ENCODE measurements at places on chromosomes 4 and X.

- peak; percentile 28 for DNase-seq
Observed at GRCh38 chrX:20263474-20263873, 3.2 kb downstream of the RPS6KA3 start.

GRCh38 chr4:186898367-186898766, 174.7 kb upstream of the FAT1 start:
- DNase-seq = no peak

GRCh38 chr4:109410226-109410625, 23.4 kb upstream of the SEC24B start:
- DNase-seq = no peak

- no peak for DNase-seq
Observed at GRCh38 chr4:184439856-184440594, 34.3 kb downstream of the IRF2 start.

DNA sequence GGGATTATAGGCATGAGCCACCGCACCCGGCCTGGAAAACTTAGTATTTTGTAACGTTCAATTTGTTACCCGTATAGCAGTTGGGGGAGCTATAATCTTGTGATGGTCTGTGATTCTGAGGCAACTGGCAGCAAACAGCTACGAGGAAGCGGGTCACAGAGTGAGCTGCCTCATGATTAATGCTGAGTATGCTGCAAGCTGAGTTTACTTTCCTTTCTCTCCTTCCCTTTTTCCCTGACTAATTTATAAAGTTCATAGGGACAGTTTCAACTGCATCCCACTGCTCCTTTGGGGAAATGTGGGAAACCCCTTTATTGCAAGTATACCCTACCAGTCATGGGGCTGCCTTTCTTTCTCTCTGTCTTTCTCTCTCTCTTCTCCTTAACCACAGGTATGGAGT, 17.7 kb upstream of the ELOVL6 start:
- DNase-seq = no peak

- no peak for DNase-seq
Observed at GRCh38 chr4:88327665-88328064, 43.3 kb upstream of the PPM1K start.

- peak; percentile 11 for DNase-seq
Observed at GRCh38 chr4:129043523-129043922, 49.8 kb downstream of the SCLT1 start.

DNA sequence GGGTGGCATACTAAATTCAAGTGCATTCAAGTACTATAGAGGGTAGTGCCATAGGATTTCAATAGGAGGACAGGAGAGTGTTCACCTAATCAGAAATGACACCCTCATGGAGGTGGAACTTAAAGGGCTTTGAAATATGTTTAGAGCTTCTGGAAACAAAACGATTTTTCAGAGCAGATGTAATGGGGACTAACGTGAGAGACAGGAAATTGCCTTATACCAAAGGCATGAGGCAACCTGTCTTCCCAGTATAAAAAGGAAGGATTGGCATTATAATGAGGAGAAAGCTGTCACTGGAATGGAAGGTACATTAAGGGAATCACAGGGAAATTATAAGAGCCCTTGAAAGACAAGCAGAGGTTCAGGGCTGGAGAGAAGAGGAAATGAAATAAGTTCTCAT, 116.3 kb upstream of the PNPLA4 start:
- no peak for DNase-seq

DNA sequence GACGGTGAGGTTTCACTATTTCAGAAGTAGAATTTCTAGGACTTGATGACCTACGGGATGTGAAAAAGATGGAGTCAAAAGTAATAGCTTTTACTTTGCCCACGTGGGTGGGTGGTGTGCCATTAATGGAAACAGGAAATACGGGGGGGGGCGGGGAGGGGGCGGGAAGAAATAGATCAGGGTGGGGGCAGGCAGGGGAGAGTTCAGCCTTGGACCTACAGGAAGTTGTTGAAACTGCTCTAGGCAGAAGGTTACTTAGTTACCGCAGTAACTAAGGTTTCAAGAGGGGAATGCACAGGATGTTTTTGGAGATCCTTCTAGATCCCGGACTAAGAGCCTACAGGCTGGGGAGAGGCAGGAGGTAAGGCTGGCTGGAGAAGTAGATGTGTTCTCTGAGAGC, 3.6 kb upstream of the FHL1 start:
- no peak for DNase-seq

GRCh38 chrX:46624090-46624786, 50.7 kb downstream of the CHST7 start:
- no peak for DNase-seq

GRCh38 chr4:107625391-107625902, 94.6 kb downstream of the PAPSS1 start:
- DNase-seq = no peak

DNA sequence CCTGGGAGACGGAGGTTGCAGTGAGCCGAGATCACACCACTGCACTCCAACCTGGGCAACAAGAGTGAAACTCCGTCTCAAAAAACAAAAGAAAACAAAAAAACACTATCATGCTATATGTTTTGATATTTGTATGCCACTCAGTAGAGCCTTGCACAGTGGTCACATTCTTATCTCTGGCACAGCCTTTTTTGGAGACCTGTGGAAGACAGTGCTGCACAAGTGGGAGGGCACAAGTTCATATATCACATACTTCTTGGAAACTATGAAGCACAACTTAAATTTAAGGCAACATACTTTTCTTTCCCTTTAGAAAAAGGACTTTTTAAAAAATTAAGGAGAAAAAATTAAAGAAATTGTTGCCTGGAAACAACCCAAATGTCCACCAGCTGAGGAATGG, 14.4 kb upstream of the S100G start:
- DNase-seq = peak; percentile 57

DNA sequence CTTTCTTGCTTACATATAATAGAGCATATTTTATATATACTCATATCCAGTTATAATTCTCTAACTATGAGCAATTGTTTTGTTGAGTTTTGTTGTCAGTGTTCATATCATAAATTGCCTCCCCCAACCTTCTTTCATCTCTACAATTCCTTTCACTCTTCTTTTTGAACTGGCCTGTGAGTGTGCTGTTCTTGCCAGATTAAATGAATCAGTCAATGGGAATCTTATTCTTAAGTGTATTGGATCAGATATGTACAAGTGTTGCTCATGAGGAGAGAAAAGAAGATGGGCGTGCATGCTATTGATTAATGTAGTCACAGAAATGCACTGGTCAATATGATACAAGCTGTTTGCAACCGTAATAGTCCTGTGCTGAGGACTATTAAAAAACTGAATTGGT, 728.1 kb upstream of the MAGEB2 start:
- no peak for DNase-seq

DNA sequence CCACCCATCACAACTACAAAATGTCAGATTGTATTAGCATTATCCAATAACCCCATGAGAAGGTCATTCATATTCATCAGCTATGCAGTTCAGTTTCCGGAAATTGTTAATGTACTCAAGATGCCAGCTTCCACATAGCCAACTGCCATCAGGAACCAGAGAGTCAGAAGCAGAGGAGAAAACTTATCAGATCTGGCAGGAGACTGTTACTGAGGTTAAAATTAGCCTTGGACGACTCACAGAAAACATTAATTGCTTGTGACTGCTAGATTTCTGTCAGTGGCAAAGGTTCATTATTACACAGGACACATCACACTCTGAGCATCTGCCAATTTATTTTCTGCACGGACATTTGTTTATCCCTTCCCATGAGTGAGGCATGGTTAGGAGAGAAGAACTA, 352.8 kb downstream of the DHRSX start:
- no peak for DNase-seq

GRCh38 chr4:79673898-79674297, 265.9 kb upstream of the GK2 start:
- DNase-seq = no peak

DNA sequence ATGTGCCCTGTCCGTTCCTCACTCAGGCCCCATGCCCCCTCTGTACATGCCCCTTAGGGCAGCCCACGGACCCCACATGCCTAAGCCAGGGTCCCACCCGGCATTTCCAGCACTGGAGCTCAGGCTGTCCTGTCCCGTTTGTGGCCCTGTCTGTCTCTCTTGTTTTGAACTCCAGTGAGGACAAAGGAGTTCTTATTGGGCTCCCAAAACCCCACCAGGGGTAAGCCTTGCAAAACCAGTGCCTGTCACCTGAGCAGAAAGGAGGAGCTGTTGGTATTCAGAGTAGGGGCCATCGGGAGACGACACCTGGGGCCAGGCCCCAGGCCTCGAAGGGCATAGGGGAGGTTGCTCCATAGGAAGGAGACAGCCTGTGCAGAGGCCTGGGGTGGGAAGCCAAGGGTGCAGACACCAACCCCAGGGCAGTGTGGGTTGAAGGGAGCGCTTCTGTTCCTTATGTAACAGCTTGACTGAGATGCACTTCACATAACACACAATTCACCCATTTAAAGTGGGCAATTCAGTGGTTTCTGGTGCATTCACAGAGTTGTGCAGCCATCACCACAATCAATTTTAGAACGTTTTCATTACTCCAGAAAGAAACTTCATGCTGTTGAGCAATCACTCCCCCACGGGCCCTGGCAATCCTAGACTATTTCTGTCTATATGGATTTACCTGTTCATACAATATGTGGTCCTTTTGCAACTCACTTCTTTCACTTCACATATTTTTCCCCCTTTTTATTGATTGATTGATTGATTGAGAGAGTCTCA, 31.7 kb downstream of the MAN2B2 start:
- DNase-seq = no peak

DNA sequence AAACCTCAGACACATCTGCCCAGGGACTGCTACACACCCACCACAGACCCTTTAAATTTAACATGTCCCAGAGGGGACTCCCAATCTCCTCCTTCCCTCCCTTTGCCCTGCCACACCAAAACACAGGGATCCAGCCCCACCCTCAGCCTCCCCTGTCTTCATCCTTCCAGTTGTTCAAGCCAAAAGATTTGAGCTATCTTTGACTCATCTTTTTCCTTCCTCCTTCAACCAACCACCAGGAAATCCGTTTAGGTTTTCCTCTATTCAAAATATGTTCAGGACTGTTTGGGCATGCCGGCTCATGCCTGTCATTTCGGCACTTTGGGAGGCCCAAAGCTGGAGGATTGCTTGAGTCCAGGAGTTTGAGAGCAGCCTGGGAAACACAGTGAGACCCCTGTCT, 6.9 kb upstream of the STK32B start:
- DNase-seq = no peak

DNA sequence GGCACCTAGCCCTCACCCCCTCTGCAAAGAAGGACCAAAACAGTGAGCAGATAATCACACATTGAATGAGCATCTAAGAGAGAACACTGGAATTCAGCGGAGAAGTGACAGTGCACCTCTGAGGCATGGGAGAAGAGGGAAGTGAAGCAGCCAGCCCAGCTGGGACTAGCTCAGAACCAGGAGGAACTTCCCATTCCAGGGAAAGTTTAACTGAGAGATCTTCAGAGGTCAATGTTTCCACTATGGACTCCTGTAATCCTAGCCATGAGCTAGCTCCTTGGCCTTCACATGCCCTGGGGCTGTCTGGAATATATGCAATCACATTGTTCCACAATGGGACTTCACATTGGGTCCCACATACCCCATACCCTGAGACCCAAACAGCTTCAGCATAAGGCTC, 24.4 kb downstream of the TLR6 start:
- DNase-seq = no peak

GRCh38 chr4:97525236-97525635, 618.0 kb downstream of the STPG2 start:
- DNase-seq = no peak

- DNase-seq = no peak
Observed at GRCh38 chr4:128913228-128913627, 103.7 kb downstream of the JADE1 start.

DNA sequence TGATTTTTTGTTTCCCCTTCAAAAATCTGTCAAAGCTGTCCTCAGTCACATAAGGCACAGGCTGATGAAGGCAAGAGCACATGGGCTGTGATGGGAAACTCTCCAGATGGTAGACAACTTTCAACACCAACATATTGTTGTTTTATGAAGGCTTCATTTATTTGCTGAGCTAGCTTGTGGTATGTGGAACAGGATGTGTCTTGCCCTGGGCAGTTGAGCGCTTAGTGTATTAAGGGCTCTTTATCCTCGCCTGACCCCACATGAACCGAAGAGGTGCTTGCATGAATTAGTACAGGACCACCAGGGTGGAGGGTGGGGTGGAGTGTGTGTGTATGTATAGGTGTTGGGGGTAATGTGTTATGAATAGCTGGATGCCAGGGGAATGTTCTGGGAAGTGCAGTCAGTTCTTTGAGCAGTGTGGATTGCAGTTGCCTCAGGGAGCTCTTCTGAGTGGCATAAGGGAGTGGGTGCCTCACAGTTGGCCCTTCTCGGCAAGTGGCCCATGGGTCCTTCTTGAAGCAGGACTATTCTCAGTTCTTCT, 103.1 kb downstream of the PHEX start:
- DNase-seq = no peak

GRCh38 chr4:70701271-70701670, 12.9 kb downstream of the UTP3 start:
- no peak for DNase-seq

DNA sequence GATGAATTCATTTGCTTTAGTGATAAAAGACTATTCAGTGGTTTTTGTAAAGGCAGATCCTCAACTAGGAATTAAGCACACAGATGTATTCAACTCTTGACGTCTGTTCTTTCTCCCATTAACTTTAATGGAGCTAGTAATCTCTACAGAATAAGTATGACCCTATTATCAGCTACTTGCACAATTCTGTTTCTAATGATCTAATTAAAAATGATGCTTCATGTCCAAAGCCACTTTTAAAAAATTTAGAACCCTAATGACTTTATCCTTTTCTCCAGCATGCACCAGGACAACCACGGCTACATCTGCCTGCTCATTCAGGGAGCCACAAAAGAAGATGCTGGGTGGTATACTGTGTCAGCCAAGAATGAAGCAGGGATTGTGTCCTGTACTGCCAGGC, 85.4 kb downstream of the CBR4 start:
- DNase-seq = no peak

DNA sequence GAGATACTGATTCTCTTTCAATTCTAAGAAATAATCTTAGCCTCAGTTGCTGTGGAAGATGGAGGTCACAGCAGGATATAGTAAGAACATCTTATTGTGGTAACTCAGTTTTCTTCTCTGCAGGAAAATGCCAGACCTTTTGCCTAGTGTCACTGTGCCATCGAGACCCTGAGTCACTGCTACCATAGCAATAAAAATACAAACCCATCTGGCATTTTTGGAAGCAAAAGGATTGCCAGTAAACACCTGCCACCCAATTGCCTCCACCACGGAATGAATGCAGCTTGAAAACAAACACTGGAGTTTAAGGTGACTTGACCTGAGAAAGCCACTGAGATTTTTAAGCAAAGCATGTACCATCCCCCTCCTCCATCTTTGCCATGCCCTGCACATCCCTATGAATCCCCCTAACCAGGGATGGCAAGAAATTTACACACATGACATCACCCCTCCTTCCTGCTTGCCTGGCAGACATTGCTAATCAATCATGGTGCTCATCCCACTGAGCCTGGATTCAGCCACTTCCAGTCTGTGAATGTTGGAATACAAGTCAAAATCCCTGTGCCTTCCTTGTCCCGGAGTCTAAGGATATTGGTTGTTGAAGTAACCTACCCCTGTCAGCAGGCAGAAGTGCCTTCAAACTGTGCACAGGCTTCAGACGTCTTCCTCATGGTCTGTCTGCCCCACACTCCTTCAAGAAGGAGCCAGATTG, 59.6 kb upstream of the MAMLD1 start:
- DNase-seq = no peak

GRCh38 chrX:11239230-11239629, 54.0 kb upstream of the AMELX start:
- peak; percentile 15 for DNase-seq

GRCh38 chr4:15327311-15328298, 100.2 kb upstream of the C1QTNF7 start:
- no peak for DNase-seq
